ENCODE measurements at places on chromosomes 2 and 18.
A peak's percentile ranks its signal among the peaks of the same experiment; 100 is the strongest.

- no peak for DNase-seq
- no peak overlapping the region for H3K4me3 ChIP-seq
- H3K27ac ChIP-seq, result no peak overlapping the region
- no peaks in the 10 kb centered on the region for H3K36me3 ChIP-seq
- H3K27me3 ChIP-seq, result no peaks in the 10 kb centered on the region
- H3K4me1 ChIP-seq, result peaks cover 7% of the 10 kb centered on the region
Measured at GRCh38 chr2:2273421-2273820, 57.7 kb downstream of the MYT1L start.

DNA sequence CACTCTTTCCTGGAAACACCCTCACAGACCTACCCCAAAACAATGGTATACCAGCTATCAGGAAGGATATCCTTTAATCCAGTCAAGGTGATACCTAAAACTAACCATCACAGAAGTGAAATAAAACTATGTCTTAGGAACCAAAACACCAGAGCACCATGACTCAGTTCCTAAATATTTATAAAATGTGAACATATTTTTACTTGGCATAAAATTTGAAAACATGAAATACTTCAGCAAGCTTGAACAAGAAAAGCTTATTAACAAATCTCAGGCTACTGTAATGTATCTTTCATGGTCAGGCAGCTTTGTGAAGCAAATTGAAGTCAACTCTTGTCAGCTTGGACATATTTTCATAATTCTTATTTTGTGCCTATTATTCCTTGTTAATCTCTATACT lies 440.8 kb upstream of the CDH20 start:
- H3K27ac ChIP-seq, result no peak overlapping the region
- no peak for DNase-seq
- no peak overlapping the region for H3K4me3 ChIP-seq
- peaks cover 16% of the 10 kb centered on the region for H3K4me1 ChIP-seq
- no peaks in the 10 kb centered on the region for H3K27me3 ChIP-seq

GRCh38 chr2:55365303-55365702 lies 54.4 kb downstream of the CCDC88A start:
- no peaks in the 10 kb centered on the region for H3K27me3 ChIP-seq
- H3K27ac ChIP-seq, result no peak overlapping the region
- no peaks in the 10 kb centered on the region for H3K36me3 ChIP-seq
- peaks cover 23% of the 10 kb centered on the region for H3K4me1 ChIP-seq

DNA sequence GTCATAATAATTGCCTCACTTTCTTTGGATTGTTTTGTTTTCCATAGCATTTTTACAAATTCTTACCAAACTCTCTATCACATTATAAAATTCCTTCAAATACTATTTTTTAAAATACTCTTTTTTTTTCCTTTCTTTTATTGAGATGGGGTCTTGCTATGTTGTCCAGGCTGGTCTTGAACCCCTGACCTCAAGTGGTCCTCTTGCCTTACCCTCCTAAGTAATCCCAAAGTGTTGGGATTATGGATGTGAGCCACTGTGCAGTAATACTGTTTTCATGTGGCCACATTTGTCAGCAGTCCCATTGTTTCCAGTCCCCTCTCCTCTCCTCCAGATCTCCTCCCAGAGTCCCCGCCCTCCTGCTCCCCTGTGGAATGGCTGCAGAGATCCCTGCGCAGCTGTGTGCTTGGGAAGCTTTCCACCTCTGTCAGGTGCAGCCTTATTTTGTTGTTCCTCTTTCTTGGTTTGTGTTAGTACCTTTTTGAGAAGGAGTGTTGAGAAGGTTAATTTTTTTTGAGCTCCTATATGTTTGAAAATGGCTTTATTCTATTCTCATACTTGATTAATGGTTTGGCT lies 227.3 kb downstream of the LOXHD1 start:
- peaks cover 3% of the 10 kb centered on the region for H3K27me3 ChIP-seq
- H3K36me3 ChIP-seq, result no peaks in the 10 kb centered on the region
- H3K4me1 ChIP-seq, result no peaks in the 10 kb centered on the region
- DNase-seq, result no peak
- no peak overlapping the region for H3K4me3 ChIP-seq

DNA sequence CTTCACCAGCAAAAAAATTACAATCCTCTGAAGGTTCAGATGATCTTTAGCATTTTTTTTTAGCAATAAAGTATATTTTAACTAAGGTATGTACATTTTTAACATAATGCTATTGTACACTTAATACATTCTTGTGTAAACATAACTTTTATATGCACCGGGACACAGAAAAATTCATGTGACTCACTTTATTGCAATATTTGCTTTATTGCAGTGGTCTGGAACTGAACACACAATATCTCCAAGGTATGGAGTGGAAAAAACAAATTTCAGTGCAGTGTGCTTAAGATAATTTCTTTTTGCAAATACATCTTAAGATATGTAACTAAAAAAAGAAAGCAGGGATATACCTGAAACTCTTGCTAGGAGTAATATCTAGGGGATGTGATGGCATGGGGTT lies 5.1 kb upstream of the TWSG1 start:
- H3K4me3 ChIP-seq, result no peak overlapping the region
- peaks cover 6% of the 10 kb centered on the region for H3K4me1 ChIP-seq
- H3K27me3 ChIP-seq, result no peaks in the 10 kb centered on the region
- no peak for DNase-seq

GRCh38 chr2:227310756-227311110 lies 14.3 kb upstream of the MFF start:
- H3K4me3 ChIP-seq, result no peak overlapping the region
- H3K36me3 ChIP-seq, result no peaks in the 10 kb centered on the region
- no peaks in the 10 kb centered on the region for H3K27me3 ChIP-seq
- DNase-seq, result no peak

- H3K36me3 ChIP-seq, result no peaks in the 10 kb centered on the region
- no peak for DNase-seq
- no peaks in the 10 kb centered on the region for H3K27me3 ChIP-seq
- no peaks in the 10 kb centered on the region for H3K4me1 ChIP-seq
Measured at GRCh38 chr2:4135765-4136164, 432.4 kb downstream of the DCDC2C start.

GRCh38 chr18:80169607-80170006 lies 60.5 kb downstream of the ADNP2 start:
- H3K27ac ChIP-seq, result no peak overlapping the region
- no peaks in the 10 kb centered on the region for H3K27me3 ChIP-seq

- no peak for DNase-seq
- H3K4me1 ChIP-seq, result peaks cover 17% of the 10 kb centered on the region
- H3K27me3 ChIP-seq, result peaks cover 42% of the 10 kb centered on the region
- H3K36me3 ChIP-seq, result no peaks in the 10 kb centered on the region
- H3K27ac ChIP-seq, result no peak within 1 kb of the TSS
Measured at GRCh38 chr18:4455113-4455811, at the start of gene DLGAP1. Gene DLGAP1, minus strand, starts transcription at chr18:4455307.

DNA sequence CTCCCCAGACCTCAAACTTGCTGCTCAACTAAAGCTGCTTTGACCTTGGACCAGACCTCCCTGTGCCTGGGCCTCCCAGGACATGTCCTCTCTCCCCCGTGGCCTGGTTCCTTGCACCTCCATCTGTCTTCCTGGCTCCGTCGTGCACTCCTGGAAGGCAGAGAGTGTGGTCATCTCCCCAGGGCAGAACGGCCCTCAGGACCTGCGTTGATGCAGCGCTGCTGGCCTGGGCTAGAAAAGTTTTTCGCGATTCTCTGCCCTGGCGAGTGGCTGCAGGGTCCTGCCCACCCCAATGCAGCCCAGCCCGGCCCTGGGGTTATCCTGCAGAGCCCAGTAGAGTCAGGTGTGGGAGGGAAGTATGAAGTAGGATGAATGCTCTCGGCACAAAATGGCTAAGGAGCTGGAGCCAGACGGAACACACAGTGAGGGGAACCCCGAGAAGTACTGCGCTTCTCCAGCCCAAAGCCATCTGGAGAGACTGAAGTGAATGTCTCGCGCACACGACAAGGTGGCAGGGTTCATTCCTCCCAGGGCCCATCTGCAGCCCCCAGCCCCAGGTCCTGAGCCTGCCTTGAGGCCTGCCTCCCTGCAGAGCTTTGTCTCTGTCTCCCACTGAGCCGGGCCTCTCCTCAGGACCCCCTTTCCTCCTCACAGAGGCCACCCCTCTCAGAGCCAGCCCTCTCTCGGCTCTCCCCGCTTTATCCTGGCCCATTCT lies 41.7 kb downstream of the ATOH8 start:
- H3K27me3 ChIP-seq, result no peaks in the 10 kb centered on the region
- H3K27ac ChIP-seq, result no peak overlapping the region
- H3K4me3 ChIP-seq, result no peak overlapping the region
- no peaks in the 10 kb centered on the region for H3K36me3 ChIP-seq
- no peak for DNase-seq
- H3K4me1 ChIP-seq, result peaks cover 51% of the 10 kb centered on the region

GRCh38 chr2:176177580-176178037 lies 10.9 kb upstream of the HOXD1 start:
- no peak for DNase-seq
- H3K36me3 ChIP-seq, result no peaks in the 10 kb centered on the region
- no peak overlapping the region for H3K27ac ChIP-seq
- H3K27me3 ChIP-seq, result peaks cover 83% of the 10 kb centered on the region
- peak overlapping the region; percentile 41 for H3K4me3 ChIP-seq
- H3K4me1 ChIP-seq, result peaks cover 17% of the 10 kb centered on the region

- peaks cover 8% of the 10 kb centered on the region for H3K4me1 ChIP-seq
Measured at GRCh38 chr2:3481736-3482362, 37.5 kb downstream of the ADI1 start.

GRCh38 chr2:122163617-122164016 lies 408.2 kb downstream of the TSN start:
- no peaks in the 10 kb centered on the region for H3K4me1 ChIP-seq
- no peak for DNase-seq
- H3K27me3 ChIP-seq, result no peaks in the 10 kb centered on the region
- no peak overlapping the region for H3K4me3 ChIP-seq

- H3K4me1 ChIP-seq, result peaks cover 79% of the 10 kb centered on the region
- H3K27me3 ChIP-seq, result peaks cover 14% of the 10 kb centered on the region
Measured at GRCh38 chr2:216695401-216695821, at the start of gene IGFBP5. Gene IGFBP5, minus strand, starts transcription at chr2:216695549. Its CDS starts 774 bp downstream, at chr2:216694775.
